Stimulated activated CD8-positive, alpha-beta memory T cell treated with anti-CD3 and anti-CD28 coated beads, Interleukin-2, amount 100 ng/mL, for 1 hour (primary cell): ENCODE measurements at places on chromosomes 13 and 19.

DNA sequence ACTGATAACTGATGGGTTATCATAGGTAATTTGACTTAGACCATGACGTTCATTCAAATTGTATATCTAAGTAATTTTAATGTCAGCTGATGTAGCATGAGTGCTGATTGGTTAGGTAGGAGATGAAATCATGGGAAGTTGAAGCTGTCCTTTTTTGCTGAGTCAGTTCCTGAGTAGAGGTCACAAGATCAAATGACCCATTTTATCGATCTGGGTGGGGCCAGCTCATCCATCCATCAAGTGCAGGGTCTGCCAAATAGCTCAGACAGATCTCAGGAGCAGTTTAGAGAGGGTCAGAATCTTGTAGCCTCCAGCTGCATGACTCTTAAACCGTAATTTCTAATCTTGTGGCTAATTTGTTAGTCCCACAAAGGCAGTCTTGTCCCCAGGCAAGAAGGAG, 35.3 kb upstream of the CD177 start:
- no peak for DNase-seq

GRCh38 chr13:21583478-21583877, 20.5 kb downstream of the MICU2 start:
- DNase-seq = no peak

DNA sequence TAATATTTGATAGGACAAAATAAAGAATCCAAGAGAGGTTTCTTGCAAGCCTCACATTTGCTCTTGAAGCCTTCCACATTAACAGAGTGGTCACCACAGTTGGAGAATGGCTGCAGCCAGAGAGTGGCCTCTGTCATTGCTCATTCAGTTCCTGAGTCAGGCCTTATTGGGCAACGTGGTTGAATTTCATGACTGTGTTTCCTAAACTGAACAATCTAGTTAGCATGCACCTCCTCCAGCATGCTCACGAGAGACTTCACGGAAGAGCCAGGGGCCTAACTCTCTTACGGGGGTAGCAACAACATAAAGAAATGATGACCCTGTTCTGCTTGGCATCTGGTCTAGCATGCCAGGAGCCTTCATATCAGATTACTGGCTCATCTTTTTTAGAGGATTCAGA, 9.6 kb upstream of the UBL3 start:
- DNase-seq = no peak

DNA sequence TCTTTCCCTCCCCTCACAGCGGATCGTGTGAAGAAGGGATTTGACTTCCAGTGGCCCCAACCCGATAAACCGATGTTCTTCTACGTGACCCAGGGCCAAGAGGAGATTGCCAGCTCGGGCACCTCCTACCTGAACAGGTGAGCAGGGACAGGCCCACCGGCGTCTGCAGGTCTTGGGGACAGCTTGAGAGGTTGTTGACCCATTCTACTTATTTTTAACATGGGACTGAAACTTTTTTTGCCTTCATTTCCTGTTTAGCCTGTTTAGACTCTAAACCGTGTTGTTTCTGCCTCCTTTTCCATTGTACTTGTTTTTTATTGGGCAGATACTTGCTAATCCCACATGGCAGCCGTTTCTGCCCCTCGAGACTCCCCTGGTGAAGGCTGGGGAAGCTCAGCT, 28.5 kb downstream of the UPF1 start:
- DNase-seq = no peak

DNA sequence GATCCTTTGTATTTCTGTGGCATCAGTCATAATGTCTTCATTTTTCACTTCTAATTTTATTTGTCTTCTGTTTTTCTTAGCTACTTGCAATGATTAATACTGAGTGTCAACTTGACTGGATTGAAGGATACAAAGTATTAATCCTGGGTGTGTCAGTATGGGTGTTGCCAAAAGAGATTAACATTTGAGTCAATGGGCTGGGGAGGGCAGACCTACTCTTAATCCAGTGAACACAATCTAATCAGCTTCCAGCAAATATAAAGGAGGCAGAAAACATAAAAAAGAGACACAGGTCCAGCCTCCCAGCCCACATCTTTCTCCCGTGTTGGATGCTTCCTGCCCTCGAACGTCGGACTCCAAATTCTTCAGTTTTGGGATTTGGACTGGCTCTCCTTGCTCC, 640.9 kb upstream of the MIR17HG start:
- no peak for DNase-seq

DNA sequence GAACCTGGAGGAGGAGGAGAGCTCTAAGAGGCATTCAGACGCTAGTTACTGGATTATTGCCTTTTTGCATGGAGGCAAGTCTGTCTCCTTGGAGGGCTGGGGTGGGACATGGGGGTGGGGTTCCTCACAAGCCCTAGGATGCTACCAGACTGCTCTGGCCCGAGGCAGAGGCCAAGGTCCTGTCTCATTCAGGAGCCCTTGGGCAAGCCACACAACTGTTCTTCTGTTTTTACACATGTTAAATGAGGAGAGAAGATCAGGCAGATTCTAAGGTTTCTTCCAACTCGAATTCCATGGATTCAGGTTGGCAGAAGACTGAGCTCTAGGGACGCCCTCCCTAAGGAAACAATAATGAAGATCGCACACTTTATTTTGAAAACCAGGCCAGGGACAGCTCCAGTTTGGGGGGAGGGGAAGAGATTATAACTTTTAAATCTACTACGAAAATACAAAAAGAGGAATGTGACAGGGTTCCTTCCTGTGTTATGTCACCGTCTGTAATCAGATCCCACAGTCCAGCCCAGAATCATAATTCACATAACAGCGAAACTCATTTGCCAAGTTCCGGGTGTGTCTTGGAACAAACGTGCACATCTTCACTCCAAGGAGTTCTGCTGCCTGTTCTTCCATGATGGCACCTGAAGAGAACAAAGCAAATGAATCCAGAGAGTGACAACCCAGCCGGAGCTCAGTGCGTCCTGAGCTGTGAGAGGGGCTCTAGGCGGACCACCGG, 25.2 kb downstream of the IL17D start:
- no peak for DNase-seq

DNA sequence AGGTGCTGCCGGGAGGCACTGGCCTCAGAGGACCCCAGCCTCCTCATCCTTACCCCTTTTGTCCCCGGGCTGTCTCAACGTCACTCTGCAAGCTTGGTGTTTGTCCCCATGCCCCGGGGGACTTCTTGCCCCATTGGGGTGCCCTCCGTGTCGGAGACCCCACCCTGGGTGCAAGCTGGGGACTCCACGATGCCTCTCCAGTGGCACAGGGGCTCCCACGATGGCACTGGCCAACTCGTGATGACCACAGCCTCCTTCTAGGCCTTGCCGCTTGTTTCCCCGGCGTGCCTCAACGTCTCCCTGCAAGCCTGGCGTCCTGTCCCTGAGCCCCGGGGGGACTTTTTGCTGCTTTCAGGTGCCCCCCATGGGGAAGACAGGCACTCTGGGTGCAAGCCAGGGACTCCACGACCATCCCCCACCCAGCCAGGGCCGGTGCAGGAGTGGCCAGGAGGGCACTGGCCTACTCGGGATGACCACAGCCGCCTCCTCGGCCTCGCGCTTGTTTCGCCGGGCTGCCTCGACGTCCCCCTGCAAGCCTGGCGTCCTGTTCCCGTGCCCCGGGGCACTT, 237.0 kb downstream of the TUBA3C start:
- DNase-seq = no peak

DNA sequence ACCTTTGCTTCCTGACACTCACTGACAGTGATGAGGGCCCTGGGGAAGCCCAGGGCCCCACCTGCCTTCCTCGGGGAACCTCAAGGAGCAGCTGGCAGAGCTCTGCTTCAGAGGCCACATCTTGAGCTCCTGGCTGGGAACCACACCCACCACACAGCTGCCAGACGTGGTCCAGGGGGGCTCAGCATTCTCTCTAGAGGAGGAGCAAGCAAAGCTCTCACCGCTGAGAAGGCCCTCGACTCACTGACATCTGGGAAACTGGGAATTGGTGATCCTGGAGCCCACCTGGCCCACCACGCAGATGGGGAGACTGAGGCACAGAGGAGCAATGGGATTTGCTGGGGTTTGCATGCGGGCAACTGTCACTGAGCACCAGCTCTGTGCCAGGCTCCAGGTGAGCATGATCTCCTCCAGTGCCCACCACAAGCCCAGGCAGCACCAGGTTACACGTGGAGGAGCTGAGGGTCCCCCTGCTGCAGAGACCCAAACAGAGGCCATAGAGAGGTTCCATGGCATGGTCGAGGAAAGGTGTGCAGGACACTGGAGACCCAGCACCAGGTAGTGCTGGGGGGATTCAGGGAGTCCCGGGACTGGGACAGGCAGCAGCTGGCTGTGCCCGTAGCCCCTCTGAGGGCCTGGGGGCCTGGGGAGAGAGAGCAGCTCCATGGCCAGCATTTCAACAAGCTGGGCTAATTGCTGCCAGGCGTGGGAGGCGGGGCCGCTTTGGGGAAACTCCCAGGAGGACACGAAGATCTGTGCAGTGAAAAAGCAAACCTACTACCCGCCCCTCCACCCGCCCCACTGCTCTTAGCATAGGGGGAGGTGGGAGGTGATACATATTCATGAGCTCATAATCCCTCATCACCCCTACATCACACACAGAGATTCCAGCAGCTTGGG, 33.4 kb downstream of the PEPD start:
- DNase-seq = no peak

DNA sequence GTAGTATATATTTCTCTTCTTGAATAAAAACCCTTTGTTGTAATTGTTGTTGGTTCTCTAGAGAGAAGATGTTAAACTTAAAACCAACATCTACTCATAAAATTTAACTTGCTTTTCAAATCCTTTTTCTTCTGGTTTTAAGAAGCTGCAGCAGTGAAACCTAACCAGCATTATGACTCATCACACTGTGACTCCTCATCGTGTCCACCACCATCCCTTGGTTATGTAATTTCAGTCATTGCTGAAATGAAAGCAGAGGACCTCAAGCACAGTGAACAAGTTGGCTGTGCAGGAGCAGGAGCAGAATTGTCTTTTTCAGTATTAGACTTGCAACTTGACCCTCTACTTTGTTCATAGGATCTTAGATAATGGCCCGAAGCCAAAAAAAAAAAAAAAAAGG, 64.9 kb upstream of the HTR2A start:
- no peak for DNase-seq

DNA sequence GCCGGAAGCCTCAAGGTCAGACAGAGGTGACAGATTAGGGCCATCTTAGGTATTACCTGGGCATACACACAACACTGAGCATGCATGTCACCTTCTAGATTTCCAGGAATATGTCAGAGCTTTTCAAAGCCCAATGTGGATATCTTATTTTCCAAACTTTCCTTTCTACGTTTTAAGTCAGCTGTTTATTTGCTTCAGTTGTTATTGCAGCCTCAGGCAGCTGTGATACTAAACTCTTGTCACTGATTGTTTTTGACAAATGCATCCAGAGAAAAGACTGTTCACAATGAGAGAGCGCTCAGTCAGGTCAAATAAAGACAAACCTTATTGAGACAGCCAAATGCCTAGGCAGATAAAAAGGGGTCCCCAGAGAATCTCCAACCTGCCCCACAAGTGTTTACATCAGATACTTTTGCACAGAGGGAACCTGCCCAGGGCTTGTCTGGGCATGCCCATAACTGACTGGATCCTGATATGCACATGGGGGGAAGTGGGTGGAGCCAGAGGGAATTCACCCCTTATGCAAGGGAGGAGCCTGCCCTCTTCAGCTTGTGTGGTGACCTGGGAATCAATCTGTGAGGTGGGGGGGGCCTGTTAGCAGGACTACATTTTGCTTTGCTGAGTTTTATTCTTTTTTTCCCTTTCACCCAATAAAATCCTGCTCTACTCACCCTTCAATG, 28.5 kb downstream of the MED4 start:
- DNase-seq = no peak

DNA sequence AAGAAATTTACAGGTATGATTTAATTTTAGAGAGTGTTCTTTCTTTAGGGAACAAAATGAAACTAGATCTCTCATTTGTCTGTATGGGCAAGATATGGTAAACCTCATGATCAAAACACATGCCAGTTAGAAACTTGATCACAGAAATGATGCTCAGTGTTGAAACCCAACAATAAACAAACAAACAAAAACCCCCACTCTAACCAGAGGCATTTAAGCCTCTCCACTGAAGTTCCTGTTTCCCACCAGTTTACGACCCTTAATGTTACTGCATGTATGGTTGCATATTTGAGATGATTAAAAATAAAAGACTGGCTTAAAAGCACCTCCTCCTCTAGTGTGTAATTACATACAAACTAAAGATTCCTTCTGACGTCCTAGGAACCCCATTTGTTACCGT, 293.3 kb upstream of the MAB21L1 start:
- DNase-seq = no peak

DNA sequence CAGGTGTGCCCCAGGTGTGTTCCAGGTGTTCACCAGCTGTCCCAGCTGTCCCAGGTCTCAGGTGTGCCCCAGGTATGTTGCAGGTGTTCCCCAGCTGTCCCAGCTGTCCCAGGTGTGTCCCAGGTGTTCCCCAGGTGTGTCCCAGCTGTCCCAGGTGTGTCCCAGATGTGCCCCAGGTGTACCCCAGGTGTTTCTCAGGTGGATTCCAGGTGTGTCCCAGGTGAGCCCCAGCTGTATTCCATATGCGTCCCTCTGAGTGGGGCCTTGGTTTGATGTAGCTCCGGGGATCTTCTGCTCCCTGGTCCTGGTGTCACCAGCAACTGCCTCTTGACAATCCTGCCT, 719 bp upstream of the GRK1 start:
- DNase-seq = no peak

GRCh38 chr19:3116621-3117020, 19.2 kb upstream of the GNA15 start:
- DNase-seq = no peak

GRCh38 chr19:13207237-13207845, 57.1 kb downstream of the IER2 start:
- DNase-seq = no peak

- DNase-seq = no peak
Measured at GRCh38 chr13:33855371-33855895, 37.5 kb downstream of the RFC3 start.

DNA sequence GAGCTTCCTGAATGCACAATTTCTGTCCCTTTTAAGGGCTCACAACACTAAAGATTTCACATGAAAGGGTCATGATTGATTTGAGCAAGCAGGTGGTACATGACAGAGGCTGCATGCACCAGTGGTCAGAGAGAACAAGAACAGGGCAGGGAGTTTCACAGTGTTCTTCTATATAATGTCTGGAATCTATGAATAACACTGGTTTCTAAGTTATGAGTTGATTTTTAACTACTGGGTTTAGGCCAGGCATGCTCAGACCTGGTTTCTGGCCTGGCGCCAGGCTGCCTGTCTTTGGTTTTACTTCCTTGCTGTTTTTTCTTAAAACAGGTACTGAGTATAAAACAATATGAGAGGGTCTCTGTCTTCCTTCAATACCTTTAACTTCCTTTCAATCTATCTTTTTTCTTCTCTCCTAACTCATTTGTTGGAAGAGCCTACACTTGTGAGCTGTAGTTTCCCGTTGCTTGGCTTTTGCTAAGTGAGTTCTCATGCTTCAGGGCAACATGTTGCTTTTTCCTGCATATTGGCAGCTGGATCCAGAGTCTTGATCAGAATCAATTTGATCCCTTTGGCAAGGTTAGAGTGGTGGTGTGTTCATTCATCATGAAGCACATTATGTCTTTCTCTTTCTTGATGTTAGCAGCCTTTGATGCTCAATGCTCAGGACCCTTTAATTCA, 38.5 kb upstream of the FGF14 start:
- DNase-seq = no peak

DNA sequence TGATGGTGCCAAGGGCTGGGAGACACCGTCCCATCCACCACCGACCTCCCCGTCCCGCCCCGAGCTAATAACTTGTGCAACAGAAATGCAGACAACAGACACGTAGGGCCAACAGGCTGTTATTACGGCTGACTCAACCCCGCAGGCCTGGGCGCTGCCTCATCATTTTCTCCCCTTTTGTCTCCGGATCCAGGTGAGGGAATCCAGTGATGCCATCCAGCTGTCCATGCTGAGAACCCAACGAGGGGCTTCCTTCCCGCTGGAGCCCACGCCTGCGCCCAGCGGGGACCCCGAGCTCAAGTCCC, 6.4 kb upstream of the DIRAS1 start:
- no peak for DNase-seq
